ENCODE measurements at places on chromosomes 7 and 10.

- H3K4me3 ChIP-seq: no peak overlapping the region
- H3K27ac ChIP-seq: no peak overlapping the region
Measured at GRCh38 chr10:659688-660141, 29.8 kb downstream of the DIP2C start.

GRCh38 chr7:110841840-110842545 is 248.9 kb upstream of the LRRN3 start:
- no peaks in the 10 kb centered on the region for H3K4me1 ChIP-seq
- no peaks in the 10 kb centered on the region for H3K27me3 ChIP-seq
- H3K27ac ChIP-seq: no peak overlapping the region
- DNase-seq: no peak
- H3K4me3 ChIP-seq: no peak overlapping the region
- no peaks in the 10 kb centered on the region for H3K36me3 ChIP-seq

GRCh38 chr10:130231251-130231741 is 95.1 kb downstream of the GLRX3 start:
- H3K36me3 ChIP-seq: no peaks in the 10 kb centered on the region
- no peaks in the 10 kb centered on the region for H3K4me1 ChIP-seq
- no peaks in the 10 kb centered on the region for H3K27me3 ChIP-seq
- no peak for DNase-seq

DNA sequence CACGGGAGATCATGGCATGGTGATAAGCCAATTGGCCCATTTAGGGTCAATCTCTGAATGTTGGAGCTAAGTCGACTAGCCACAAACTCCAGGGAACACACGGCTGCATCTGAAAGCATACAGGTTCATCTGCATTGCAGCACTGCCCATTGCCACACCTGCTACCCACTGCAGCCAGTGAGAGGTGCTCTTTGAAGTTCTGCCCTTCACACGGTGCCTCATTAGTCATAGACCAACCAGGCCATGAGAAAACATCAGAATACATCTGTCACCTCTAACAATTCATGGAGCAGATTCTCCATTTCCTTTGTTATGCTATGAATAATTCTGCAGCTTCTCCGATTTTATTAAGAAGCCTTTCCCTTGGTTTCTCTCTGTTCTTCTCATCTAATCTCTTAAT is 65.7 kb upstream of the FAM204A start:
- peaks cover 75% of the 10 kb centered on the region for H3K27me3 ChIP-seq
- H3K27ac ChIP-seq: no peak overlapping the region
- H3K36me3 ChIP-seq: no peaks in the 10 kb centered on the region
- H3K4me1 ChIP-seq: no peaks in the 10 kb centered on the region

DNA sequence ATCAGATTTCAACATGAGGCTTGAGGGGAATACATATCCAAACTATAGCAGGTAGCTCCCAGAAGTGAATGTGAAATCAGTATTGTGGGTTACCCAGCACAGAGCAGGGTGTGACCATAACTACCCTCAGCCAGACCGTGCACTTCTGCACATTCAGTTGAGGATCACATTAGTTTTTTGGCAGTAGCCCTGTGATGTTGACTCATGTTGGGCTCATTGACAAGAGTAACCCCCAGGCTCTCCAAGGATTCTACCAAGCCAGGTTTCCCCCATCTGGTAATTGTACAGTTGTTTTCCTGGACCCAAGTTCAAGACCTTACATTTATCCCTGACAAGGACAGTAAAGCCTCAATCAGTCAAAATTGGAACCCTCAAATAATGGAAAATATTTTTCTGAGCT is 11.7 kb upstream of the CPA4 start:
- H3K36me3 ChIP-seq: no peaks in the 10 kb centered on the region
- no peaks in the 10 kb centered on the region for H3K4me1 ChIP-seq
- DNase-seq: no peak
- no peak overlapping the region for H3K27ac ChIP-seq
- H3K27me3 ChIP-seq: peaks cover 57% of the 10 kb centered on the region
- H3K4me3 ChIP-seq: no peak overlapping the region

DNA sequence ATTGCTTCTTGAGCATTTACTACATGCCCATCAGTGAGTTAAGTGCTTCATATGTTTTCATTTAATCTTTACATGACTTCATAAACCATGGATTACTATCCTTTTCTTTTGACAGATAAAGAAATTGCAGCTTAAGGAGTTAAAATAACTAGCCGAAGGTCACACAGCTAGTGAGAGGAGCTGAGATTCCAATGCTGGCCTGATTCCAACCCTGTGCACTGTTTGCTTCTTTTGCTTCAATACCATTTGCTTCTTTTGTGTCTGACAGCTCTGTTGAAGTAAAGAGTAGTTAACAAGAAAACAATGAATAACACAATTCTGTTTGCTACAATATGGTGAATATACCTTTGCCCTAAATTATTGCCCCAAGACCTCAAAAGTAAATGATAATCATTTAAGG is 132.4 kb downstream of the GRM3 start:
- H3K4me3 ChIP-seq: no peak overlapping the region
- DNase-seq: no peak
- no peaks in the 10 kb centered on the region for H3K27me3 ChIP-seq
- no peak overlapping the region for H3K27ac ChIP-seq
- H3K4me1 ChIP-seq: no peaks in the 10 kb centered on the region
- no peaks in the 10 kb centered on the region for H3K36me3 ChIP-seq

- no peak for DNase-seq
- H3K4me3 ChIP-seq: no peak overlapping the region
- H3K27ac ChIP-seq: no peak overlapping the region
- H3K27me3 ChIP-seq: peaks cover 10% of the 10 kb centered on the region
- H3K36me3 ChIP-seq: no peaks in the 10 kb centered on the region
- peaks cover 4% of the 10 kb centered on the region for H3K4me1 ChIP-seq
Measured at GRCh38 chr7:141158561-141158960, 84.7 kb downstream of the TMEM178B start.

GRCh38 chr10:29499993-29500537 is 134.7 kb downstream of the SVIL start:
- H3K36me3 ChIP-seq: peaks cover 8% of the 10 kb centered on the region
- no peak overlapping the region for H3K4me3 ChIP-seq
- DNase-seq: no peak
- H3K27ac ChIP-seq: no peak overlapping the region
- H3K4me1 ChIP-seq: peaks cover 5% of the 10 kb centered on the region

DNA sequence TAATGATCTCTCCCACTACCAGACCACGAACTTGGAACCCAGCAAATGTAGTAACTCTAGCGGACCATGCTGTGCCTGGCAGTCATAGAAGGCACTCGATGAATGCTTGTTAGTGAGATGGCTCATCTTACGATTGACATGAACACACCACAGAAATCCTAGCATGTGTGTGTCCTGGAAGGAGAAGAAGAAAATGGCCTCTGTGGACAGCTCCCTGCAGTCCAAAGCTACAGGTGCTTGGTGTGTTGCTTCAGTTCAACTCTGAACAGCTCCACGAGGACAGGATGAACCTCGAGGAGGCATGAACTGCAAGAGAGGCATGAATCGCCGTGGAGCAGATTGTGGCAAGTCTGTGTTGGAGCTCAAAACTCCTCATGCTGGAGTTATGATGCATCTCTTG is 93.5 kb downstream of the KLF6 start:
- no peak overlapping the region for H3K27ac ChIP-seq
- no peak for DNase-seq
- no peaks in the 10 kb centered on the region for H3K27me3 ChIP-seq
- no peaks in the 10 kb centered on the region for H3K4me1 ChIP-seq

DNA sequence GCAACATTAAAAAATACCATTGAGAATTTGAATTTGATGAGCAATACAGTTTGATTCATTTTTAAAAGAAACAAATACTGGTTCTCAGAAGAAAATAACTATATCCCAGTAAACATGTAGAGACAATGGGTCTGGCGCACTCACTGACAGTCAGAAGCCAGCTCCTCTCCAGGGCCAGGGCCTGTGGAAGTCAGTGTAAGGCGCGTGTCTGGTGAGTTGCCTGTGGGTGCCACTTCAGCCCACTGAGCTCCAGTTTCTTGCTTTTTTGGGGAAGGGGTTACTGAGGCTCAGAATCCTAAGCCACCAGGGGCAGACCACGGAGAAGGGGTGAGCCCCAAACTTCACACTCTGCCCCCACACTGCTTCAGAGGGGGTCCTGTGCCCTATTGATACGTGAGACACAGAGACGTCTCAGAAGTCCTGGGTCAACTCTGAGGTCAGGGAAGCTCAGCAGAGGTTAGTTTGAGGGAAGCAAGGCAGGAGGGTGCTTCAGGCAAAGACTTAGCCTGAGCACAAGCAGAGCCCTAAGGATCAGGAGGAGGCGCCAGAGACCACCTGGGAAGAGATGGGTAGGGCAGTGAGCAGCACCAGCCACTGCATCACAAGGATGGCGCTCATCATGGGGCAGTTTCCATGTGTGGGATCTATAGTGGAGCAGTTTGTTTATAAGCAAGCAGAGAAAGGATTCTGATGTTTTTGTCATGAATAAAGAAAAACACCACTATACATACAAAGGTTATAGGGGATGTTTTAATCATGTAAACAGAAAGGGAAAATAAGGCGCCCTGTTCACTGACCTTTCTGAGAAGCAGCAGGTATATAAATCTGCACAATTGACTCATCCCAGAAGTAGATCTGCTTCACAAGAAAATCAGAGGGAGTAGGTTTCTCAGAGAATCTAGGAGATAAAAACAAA is 95.7 kb downstream of the PKD1L1 start:
- no peaks in the 10 kb centered on the region for H3K4me1 ChIP-seq
- no peaks in the 10 kb centered on the region for H3K36me3 ChIP-seq
- no peak overlapping the region for H3K27ac ChIP-seq
- DNase-seq: no peak

DNA sequence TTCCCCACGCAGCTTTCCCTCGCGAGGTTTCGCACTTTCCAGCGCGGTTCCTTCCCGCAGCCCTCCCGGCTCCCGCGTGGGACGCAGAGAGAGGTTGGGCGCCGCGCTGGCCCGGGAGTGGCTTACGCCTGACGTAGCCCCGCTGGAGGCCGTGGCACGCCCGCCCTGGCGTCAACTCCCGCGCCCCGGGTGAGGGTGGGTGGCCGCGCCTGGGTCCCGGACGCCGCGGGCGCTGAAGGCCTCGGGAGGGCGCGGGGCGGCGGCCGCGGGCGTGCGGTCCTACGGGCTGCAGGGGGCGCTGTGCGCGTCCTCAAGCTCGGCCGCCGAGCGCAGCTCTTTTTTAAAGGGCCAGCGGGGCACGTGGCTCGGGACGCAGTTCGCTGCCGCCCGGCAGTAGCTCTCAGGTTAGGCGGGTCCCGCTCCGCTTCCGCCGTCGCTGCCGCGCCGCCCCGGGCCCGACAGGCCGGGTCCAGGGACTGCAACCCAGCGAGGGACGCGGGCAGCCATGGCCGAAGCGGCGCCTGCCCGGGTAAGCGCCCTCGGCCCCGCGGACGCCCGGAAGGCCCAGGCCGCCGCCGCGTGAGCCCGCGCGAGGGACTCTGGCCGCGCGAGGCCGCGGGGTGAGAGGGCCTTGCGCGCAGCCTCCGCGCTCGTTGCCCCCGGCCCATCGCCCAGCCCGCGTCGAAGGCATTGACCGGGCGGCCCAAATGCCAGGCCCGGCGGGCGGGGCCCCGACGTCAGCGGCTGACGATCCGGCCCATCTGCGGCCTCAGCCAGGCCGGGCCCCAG is at the start of gene ZNF783:
Gene ZNF783 (plus strand): TSS at position 368 of the 789 bp plus-strand sequence. CDS start 138 bp downstream, at position 506.
- H3K4me3 ChIP-seq: peak within 1 kb of the TSS; percentile 82
- DNase-seq: peak; percentile 73
- peaks cover 12% of the 10 kb centered on the region for H3K36me3 ChIP-seq
- H3K4me1 ChIP-seq: peaks cover 18% of the 10 kb centered on the region
- no peaks in the 10 kb centered on the region for H3K27me3 ChIP-seq
- peak within 1 kb of the TSS; percentile 83 for H3K27ac ChIP-seq

DNA sequence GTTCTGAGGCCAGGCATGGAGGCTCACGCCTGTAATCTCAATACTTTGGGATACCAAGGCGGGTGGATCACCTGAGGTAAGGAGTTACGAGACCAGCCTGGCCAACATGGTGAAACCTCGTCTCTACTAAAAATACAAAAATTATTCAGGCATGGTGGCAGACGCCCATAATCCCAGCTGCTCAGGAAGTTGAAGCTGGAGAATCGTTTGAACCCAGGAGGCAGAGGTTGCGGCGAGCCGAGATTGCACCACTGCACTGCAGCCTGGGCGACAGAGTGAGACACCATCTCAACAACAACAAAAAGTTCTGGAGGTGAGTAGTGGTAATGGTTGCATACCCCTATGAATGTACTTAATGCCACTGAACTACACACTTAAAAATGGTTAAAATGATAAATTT is 60.3 kb upstream of the SP4 start:
- no peak for DNase-seq
- no peaks in the 10 kb centered on the region for H3K36me3 ChIP-seq
- H3K27ac ChIP-seq: no peak overlapping the region
- no peak overlapping the region for H3K4me3 ChIP-seq
- H3K4me1 ChIP-seq: peaks cover 7% of the 10 kb centered on the region

GRCh38 chr10:6061056-6061455 is 1.1 kb downstream of the IL2RA start:
- H3K27me3 ChIP-seq: no peaks in the 10 kb centered on the region
- no peak overlapping the region for H3K27ac ChIP-seq
- H3K4me3 ChIP-seq: peak overlapping the region; percentile 85
- H3K4me1 ChIP-seq: peaks cover 34% of the 10 kb centered on the region
- peaks cover 6% of the 10 kb centered on the region for H3K36me3 ChIP-seq
- DNase-seq: no peak

DNA sequence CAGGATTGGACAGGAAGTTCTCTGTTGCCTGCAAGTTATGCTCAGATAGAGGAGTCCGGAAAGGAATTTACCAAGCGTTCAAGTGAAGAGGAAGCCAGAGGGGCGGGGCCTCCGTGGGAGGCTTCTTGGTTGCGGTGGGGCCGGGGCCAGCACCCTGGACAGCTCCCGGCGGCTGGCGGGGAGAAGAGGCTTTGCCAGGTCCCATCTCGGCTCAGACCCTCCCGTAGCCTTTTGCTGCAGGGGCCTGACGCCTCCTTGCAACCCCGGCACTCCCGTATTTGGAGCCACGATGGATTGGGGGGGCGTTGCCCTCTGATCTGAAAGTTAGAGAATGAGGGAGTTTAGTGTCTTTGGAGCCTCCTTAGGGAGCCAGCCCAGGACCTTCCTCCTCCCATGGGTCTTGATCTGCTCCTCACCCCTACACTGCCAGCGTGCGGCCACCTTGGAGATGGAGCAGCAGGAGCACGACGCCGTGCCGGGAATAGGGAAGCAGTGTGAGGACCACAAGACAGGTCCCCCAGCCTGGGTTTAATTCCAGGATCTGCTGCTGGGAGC is 3.1 kb upstream of the SLC18A3 start:
- no peak overlapping the region for H3K4me3 ChIP-seq
- H3K27ac ChIP-seq: no peak overlapping the region
- peaks cover 85% of the 10 kb centered on the region for H3K27me3 ChIP-seq
- DNase-seq: peak; percentile 51
- H3K4me1 ChIP-seq: peaks cover 16% of the 10 kb centered on the region
- H3K36me3 ChIP-seq: peaks cover 2% of the 10 kb centered on the region

GRCh38 chr7:69739931-69740431 is 141.7 kb downstream of the AUTS2 start:
- no peak for DNase-seq
- H3K27ac ChIP-seq: no peak overlapping the region
- no peaks in the 10 kb centered on the region for H3K36me3 ChIP-seq
- peaks cover 13% of the 10 kb centered on the region for H3K4me1 ChIP-seq

DNA sequence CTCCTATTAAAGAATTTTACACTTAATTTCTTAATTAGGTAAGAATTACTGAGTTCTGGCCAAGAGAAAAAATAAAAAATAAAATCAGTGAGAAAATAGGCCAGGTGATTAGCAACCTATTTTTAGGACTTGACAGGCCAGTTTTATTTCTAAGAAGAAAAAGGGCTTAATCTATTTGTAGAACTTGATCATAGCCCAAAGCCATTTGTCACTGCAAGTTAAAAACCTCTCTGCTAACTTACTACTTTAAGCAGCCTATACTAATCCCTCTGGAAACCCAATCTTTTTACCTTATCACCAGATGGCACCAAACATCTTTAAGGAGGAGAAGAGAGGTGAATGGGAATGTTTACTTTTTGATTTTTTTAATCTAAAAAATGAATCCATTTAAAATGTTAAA is 222.1 kb upstream of the RHOBTB1 start:
- H3K27me3 ChIP-seq: peaks cover 11% of the 10 kb centered on the region
- H3K4me3 ChIP-seq: no peak overlapping the region
- H3K27ac ChIP-seq: no peak overlapping the region
- no peak for DNase-seq
